ENCODE measurements at places on chromosomes 7 and 10. TPM values are rescaled to one million over a fixed set of nuclear protein-coding genes. Genes with fewer than 3 reads are reported as not detected.

IPMK gene
- total RNA-seq: 0.96 TPM

RFC2 gene
- 50.5 TPM for total RNA-seq

VSIR gene
- total RNA-seq: 11.7 TPM

MGAM2 gene
- not detected for total RNA-seq

ASAH2 gene
- total RNA-seq: 0.47 TPM

HOXA3 gene
- 32.9 TPM for total RNA-seq

- DNase-seq: no peak
Measured at GRCh38 chr7:149475121-149476045, 14.5 kb upstream of the ZNF777 start.

DNA sequence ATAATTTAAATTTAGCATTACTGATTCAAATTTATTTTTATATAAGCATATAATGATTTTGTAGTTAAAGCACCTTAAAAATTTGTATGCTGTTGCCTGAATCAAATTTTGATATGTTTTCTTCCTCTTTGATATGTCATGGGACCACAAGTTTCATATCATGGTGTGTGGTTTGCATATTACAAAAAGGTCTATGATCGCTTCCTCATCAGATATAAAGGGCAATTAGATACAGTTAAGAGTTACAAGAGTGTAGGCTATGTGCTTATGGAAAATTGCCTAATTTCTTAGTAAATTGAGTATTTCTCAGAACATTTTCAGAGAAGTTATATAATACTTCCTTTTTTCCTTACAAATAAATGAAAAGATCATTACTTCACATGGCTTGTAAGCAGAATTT lies 22.2 kb downstream of the MRC1 start:
- DNase-seq: no peak

- DNase-seq: no peak
Measured at GRCh38 chr10:35225204-35225603, 98.6 kb downstream of the CREM start.

- no peak for DNase-seq
Measured at GRCh38 chr10:119242186-119242585, 34.8 kb downstream of the GRK5 start.

DNA sequence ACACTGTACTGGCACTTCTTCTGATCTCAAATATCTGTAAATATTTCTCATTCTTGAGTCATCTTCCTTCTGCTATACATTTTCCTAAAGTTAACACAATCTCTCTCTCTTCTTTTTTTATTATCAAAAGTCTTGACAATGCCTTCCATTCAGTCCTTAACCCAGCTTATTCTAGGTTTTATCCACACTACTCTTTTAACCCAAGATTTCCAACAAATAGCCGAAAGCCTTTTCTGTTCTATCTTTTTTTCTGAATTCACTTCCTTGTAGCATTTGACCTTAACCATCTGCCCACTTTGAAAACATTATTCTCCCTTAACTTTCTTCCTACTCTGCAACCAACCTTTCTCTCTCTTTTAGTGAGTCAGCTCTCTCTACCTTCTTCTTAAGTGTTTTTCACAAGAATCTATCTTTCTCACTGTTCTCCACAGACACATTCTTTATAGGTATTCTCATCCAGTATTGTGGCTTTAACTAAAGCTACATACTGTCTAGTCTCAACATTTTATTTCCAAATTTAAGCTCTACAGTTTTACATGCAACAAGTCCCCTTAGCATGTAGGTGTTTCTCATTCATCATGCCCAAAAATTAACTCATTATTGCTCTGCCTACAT lies 915.6 kb downstream of the KCNMA1 start:
- DNase-seq: no peak

DNA sequence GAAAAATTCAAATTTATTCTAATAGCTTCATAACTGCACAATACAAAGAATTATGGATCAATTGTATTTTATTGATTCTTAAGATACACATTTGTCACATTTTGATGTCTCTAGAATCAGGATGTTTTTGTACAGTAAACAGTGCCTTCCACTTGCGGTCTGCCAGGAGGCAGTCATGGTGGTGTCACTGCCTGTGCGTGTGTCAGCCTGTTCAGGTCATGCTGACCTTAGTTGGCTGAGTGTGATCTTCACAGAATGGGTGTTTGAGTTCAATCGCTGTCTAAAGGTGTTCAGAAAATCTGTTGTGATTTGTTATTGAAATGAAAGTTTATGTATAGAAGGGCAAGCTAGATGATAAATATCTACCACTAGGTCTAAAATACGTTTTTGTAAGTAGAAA lies 20.7 kb downstream of the SEC61A2 start:
- no peak for DNase-seq

DNA sequence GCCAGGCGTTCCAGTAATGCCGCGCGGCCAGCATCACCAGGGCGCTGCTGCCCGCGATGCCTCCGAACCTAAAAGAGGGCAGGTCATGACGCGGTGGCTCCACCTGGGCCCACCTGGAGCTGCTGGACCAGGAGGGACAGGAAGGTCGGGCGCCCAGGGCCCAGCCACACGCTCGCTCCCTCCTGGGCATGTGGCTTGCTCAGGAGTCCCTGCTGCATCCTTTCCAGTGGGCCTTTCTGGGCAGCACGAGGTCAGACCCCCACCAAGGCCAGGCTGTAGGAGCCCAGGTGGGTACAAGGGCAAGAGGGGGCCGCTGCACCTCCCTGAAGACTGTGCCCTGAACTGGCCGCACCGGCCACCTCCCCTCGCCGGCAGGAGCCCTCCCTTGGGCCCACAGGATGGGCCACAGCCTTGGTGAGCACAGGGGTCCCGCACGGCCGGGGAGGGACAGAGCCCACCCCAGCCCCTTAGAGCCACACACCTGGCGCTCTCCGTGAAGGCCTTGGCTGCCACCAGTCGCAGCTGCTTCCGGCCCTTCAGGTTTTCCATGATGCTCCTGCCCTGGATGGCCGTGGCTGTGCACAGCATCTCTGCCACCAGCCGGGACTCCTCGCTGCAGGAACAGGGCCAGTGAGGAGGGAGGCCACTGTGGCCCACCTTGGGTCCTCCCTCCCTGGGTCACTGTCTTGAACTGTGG lies 43.2 kb downstream of the CFAP46 start:
- DNase-seq: no peak

- DNase-seq: no peak
Measured at GRCh38 chr10:79148452-79149344, 79.9 kb downstream of the ZMIZ1 start.

DNA sequence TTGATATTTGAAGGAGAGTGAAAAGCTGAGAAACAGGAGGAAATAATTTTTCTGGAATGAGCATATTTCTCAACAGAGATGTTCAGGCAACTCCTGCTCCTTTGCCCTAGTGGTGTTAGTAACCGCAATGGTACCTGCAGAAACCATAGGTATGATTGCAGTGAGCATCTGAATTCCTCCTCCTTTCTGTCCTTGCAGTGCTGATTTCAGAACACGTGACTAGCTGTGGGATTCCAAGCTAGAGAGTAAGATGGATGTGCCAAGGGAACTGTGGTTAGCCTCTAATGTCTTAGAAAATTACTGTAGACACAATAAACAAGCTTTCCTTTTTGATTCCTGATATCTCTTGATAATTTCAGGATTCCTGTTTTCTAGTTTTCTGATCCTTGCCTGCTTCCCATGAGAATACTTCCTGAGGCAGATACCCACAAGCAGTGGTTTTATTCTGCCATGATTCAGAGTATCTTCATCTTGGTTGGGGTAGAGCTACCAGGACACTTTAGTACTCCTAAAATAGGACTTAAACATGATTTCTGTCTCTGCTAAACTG lies 27.5 kb downstream of the LRGUK start:
- no peak for DNase-seq

- no peak for DNase-seq
Measured at GRCh38 chr10:87838650-87839049, 20.6 kb upstream of the ATAD1 start.

Measured in Caki2 (cell line).